Fibroblast of skin of scalp (primary cell): ENCODE measurements at places on chromosomes 12 and 14.

- peak; percentile 83 for DNase-seq
Observed at GRCh38 chr14:59098377-59098776, 90.1 kb upstream of the DAAM1 start.

DNA sequence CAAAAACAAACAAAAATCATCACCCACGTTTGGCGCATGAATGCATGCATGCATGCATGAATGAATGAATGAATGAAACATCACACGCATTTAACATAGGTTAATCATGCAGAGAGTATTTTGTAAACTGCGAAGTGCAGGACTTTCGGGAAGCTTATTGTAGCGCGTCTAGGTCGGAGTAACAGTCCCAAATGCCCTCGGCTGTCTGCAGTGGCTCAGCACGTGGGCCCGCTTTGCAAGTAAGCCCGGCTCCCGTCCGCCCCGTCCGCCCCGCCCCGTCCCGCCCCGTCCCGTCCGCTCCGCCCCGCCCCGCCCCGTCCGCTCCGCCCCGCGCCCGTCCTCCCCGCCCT lies 263 bp upstream of the IFT81 start:
- no peak for DNase-seq

DNA sequence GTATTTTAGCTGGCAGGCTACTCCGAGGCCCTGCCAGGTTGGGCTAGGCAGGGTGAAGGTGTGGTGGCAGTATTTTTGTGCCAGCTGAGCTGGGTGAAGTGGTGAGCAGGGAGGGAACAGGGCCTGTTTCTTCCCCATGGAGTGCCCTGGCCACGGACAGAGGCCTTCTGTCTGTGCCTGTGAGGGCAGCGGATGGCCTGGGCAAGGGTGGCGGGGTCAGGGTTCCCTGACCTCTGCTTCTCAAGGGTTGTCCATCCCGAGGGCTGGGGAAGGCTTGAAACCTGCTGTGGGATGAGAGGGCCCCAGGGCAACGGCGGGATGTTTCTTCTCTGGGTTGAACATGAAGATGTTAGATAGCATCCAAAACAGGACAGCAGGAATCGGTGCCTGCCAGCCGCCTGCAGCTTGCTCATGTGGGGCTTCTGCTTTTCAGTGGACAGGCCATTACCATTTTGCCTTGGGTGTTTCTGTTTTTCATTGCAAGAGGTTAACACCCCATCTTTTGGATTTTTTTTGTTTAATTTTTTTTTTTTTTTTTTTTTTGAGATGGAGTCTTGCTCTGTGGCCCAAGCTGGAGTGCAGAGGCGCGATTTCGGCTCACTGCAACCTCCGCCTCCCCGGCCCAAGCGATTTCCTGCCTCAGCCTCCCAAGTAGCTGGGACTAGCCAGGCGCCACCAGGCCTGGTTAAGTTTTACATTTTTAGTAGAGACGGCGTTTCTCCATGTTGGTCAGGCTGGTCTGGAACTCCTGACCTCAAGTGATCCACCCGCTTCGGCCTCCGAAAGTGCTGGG lies 3.3 kb downstream of the MTA1 start:
- DNase-seq: no peak

- DNase-seq: peak; percentile 84
Observed at GRCh38 chr14:67934087-67934486, 114.5 kb downstream of the RAD51B start.

DNA sequence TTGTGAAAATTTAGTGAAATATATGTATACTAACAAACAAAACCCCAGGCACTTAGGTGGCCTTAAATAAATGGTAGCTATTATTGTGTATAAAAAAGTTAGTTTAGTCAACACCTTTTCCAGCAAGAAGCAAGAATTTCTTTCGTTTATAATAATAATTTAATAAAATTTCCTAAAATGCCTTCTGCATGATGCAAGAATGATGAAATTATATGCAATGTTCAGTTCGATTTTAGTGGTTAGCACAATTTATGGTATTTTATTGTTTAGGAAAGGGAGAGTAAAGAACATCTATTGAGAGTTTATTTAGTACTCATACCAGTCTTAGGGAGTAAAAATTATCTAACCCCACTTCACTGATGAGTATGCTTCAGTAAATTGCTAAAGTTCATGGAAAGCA lies 290.8 kb downstream of the APAF1 start:
- DNase-seq: no peak

GRCh38 chr12:88576866-88577265 lies 3.4 kb downstream of the KITLG start:
- DNase-seq: no peak

- no peak for DNase-seq
Observed at GRCh38 chr12:76633415-76633814, 73.8 kb upstream of the OSBPL8 start.

DNA sequence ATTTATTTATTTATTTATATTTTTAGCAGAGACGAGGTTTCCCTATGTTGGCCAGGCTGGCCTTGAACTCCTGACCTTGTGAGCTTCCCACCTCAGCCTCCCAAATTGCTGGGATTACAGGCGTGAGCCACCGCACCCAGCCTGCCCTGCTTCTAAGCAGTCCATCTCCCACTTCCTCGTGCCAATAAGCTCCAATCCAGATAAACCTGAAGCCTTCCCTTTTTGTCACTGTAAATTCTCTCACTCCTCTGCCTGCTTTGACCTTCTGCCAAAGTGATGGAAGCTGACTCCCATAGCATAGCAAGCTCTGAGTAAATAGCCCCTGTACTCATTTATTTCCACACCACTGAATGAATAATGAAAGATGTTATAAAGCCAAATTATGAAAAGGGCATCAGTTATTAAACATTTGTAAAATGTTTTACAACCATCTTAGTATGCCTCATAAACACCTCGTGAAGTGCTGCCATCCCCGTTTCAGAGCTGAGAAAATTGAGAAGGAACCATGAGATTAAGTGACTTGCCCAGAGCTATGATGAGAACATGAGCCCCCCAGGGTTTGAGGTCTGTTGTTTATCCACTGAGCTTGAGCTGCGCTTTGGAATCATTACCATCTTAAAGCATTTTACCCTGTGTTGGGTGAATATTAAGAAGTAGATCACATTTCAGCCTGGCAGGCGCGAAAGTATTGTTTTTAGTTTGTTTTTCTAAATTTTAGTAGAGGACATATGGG lies 30.4 kb downstream of the MANSC1 start:
- DNase-seq: peak; percentile 43

DNA sequence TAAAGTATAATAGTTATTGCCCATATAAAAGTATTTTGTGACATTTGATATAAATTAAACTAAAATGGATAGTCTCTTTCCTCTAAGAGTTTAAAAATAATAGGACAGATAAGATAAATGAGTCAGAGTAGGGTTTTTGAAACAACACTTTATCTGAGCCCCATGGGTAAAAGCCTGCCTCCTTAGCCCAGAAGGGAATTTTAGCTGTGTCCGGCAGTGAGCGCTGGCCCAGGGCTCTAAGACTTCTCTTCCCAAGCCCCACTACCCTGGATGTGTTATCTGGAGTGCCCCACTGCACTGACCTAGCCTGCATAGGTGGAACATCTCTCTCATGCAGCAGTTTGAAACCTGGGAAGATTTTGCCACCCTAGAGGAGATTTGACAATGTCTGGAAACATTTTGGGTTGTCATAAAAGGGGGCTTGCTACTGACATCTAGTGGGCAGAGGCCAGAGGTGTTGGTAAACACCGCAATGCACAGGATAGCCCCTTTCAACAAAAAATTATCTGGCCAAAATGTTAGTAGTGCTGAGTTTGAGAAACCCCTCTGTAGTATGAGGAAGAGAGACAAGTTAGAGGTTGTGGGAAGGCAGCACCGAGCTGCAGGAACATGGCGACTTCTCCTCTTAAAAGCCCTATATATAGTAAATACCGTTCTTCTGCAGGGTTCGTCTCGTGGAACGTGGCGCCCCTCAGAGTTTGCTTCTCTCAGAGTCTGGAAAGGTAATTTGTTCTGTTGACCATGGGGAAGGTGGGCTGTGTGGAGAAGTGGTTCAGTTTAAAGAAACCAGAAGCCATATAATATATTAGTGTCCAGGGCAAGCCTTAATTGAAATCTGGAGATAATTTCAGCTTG lies 29.3 kb upstream of the ATF1 start:
- DNase-seq: peak; percentile 48

- no peak for DNase-seq
Observed at GRCh38 chr12:128755566-128755965, 68.2 kb downstream of the SLC15A4 start.

DNA sequence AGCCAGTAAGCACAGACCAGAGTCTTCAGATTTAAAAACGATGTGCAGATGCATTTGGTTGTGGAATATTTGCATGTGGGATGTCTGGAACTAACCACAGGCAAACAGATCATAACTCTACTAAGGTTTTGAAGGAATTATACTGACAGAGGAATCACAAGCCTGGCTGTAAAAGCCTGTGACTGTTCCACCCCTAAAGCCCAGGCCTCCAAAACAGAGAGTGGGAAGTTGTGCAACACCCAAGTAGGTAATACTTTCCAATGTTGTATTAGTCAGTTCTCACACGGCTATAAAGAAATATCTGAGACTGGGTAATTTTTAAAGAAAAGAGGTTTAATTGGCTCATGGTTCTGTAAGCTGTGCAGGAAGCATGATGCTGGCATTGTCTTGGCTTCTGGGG lies 68.1 kb upstream of the DCD start:
- no peak for DNase-seq

DNA sequence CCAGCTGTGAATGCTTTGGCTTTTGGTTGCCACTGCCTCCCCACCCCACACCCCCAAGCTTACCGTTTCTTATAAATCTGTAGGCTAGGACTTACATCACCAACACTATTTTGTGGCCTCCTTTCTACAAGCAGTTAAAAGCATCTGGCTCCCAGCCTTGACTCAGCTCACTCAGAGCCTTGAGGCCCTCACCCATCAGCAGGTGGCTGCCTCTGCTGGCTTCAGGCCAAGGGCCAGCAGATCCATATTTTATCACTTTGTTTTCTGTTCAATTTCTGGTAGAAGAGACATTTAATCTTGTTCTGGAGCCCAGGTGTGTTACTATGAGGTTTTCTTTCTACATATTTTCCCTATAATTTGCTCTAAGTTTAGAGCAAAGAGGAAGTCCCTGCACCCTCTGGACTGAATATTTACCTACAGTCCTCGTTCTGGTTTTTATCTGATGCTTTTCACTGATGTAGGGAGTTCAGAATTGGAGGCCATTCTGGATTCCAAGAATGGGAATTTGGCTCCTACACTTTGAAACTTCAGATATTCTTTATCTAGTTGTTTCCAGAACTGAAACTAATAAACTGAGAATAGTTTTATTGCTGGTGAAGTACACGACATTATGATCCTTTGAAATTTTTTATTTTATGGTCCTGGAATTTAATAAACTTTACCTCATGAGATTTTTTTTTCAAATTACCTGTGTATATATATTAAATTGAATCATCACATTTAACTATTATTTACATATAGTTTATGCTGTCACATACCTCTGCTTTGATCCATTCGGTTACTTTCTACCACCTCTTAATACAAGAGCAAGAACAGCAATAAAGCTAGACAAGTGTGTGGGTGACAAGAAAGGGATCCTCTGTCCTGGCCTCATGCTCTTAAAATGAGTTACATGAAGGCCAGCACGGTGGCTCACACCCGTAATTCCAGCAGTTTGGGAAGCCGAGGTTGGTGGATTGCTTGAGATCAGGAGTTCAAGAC lies 22.2 kb downstream of the PLBD1 start:
- DNase-seq: no peak

DNA sequence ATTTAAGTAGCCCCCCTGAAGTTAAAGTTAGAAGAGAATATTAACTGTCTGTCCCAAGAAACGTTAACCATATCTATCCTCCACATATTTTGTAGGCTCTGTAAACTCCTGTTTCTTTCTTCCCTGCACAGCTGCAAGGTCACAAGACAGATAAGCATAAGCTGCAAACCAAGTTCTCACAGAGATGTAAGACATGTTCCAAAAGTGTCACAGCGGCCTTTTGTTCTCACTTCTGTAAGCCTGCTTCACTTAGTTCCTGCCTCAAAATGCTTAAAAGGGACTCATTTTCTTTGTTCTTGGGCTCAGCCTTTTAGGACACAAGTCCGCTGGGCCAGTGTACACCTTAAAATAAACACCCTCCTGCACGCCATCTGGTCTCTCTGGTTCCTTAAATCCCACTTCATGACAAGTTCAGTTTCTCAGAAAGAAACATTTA lies 3.2 kb downstream of the RNASE1 start:
- no peak for DNase-seq

DNA sequence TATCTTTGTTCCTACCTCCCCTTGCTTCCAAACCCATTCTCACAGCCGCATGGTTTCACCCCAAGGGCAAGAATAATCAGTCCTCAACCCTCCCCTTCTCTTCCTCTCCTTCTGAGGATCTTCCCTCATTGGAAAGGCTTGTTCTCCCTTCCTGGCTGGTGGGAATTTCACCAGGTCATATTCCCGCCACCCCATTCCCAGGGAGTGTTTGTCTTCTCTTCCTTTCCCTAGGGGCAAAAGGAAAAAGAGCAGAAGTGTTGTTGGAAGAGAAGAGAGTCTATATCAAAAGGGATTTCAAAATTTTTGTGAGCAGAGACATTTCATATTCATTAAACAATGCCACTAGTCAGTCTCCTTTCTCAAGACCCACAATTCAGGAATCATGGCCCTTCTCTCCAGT lies 176.9 kb downstream of the ANO2 start:
- DNase-seq: no peak

DNA sequence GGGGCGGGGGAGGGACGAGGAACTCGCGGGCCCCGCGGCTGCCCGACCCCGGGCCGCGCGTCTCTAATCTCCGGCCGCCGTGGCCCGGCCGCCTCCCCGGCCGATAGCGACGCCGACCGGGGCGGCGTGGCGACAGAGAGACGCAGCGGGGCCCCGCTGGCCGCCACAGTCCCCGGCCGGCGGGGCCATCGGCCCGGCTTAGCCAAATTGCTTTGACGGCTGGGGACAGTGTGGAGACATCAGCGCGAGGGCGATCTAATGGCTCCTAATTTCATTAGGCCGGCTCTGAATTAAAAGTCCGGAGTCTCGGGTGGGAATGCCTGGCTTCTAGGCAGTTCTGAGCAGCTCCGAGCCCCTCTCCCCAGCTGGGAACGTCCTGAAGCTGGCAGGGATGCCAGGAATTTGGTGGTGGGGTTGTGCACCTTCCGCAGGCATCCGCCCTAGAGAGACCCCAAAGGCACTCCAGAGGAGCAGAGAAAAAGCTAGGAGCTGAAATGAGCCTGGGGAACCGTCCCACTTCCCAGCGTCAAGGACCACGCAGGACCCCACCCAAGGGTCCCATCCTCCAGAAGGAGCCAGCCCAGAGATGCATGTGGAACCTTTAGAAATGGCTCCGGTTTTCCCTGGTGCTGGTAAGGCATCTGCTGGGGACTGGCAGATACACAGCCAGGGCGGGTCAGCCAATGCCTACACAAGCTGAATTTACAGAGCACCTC lies 9.6 kb downstream of the TBX5 start:
- no peak for DNase-seq

GRCh38 chr14:71591929-71592328 lies 340.3 kb upstream of the RGS6 start:
- DNase-seq: peak; percentile 84

- no peak for DNase-seq
Observed at GRCh38 chr12:103268831-103269514, 226.8 kb downstream of the C12orf42 start.

GRCh38 chr12:84689638-84690037 lies 223.0 kb downstream of the SLC6A15 start:
- no peak for DNase-seq
